Endothelial cell of umbilical vein (primary cell): ENCODE measurements at places on chromosomes 1 and 21. TPM values are rescaled to one million over a fixed set of nuclear protein-coding genes. Genes with fewer than 3 reads are reported as not detected.
A peak's percentile ranks its signal among the peaks of the same experiment; 100 is the strongest.

The IGSF3 gene
- total RNA-seq: 0.76 and 2.2 TPM in 2 replicates

The B3GALT2 gene
- not detected in 2 replicates for total RNA-seq

- no peak overlapping the region for H3K4me3 ChIP-seq
- no peaks in the 10 kb centered on the region for H3K27me3 ChIP-seq
- DNase-seq: peak; percentile 82
- H3K4me1 ChIP-seq: peaks cover 13% of the 10 kb centered on the region
These were observed 8.0 kb downstream of the PHLDA3 start for GRCh38 chr1:201460814-201461644.

GRCh38 chr1:25128121-25128621, 104.1 kb downstream of the SYF2 start:
- no peaks in the 10 kb centered on the region for H3K4me1 ChIP-seq
- no peak overlapping the region for H3K27ac ChIP-seq

- H3K27ac ChIP-seq: peak overlapping the region; percentile 19
- peaks cover 47% of the 10 kb centered on the region for H3K4me1 ChIP-seq
- peaks cover 1% of the 10 kb centered on the region for H3K36me3 ChIP-seq
These were observed 52.3 kb downstream of the BCAR3 start for GRCh38 chr1:93629101-93630059.

DNA sequence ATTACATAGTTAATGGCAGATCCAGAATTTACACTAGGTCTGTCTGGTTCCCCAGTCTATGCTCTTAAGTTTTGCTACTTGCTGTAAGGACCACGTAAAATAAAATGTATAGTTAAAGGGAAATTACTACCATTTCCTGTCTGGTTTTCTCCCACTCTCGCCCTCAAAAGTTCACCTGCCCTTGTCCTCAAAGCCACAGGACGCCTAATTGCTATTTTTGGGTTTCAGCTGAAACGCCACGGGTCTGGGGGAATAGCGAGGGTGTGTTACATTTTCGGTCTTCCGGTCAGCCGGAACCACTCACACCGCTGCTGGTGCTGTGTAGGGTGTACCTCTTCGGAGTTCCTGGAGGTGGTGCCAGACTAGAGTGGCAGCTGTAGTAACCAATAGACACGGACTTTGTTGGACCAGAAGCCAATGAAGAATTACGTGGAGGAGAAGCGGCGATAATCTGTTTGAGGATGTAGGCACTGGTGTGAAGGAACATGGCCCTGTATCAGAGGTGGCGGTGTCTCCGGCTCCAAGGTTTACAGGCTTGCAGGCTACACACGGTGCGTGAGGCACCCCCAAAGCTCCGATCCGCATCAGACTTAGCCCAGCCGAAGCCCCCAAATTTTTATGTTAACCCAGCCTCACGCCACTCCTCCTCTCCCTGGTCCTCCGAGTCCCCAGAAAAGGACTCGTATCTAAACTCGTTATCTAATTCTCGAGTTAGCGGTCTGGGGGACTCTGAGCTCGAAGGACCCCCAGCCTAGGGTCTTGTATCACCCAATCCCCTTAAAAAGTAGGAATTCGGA, at the start of gene TARS2:
TSS of gene TARS2 (plus strand) at position 454 of the 797 bp plus-strand sequence. CDS start at position 486, 32 bp downstream.
- H3K27me3 ChIP-seq: no peaks in the 10 kb centered on the region
- peak; percentile 99 for DNase-seq
- peaks cover 7% of the 10 kb centered on the region for H3K4me1 ChIP-seq
- H3K27ac ChIP-seq: peak within 1 kb of the TSS; percentile 63

GRCh38 chr1:158649052-158649451, 37.5 kb downstream of the SPTA1 start:
- H3K27ac ChIP-seq: no peak overlapping the region
- DNase-seq: no peak
- H3K4me1 ChIP-seq: no peaks in the 10 kb centered on the region
- no peaks in the 10 kb centered on the region for H3K27me3 ChIP-seq

DNA sequence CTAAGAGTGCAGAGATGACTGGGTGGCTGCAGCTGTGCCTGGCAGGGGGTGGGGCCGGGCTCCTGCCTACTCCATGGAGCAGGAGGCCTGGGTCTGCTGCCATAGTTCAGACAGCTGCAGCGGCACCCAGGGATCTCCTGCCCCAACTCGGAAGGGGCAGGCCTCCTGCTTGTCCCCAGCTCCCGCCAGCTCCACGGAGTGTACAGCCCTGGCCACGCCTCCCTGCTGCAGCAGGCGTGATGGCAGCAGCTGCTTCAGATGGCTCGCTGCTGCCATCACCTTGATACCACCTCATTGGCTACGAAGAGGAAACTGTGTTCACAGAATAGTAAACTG, 35.9 kb downstream of the ACTL8 start:
- DNase-seq: no peak
- H3K4me3 ChIP-seq: no peak overlapping the region
- no peak overlapping the region for H3K27ac ChIP-seq
